ENCODE measurements at places on chromosomes 12 and 14. TPM values are rescaled to one million over a fixed set of nuclear protein-coding genes. Genes with fewer than 3 reads are reported as not detected.

The NGB gene
- not detected for total RNA-seq

The KCNA5 gene
- total RNA-seq: not detected

The RILPL2 gene
- 3.5 TPM for total RNA-seq

The KRT7 gene
- total RNA-seq: 302 TPM

The DACT1 gene
- 2.6 TPM for total RNA-seq
